Right renal cortex interstitium (tissue), 3 donors: ENCODE measurements at places on chromosomes 1 and 21. TPM values are rescaled to one million over a fixed set of nuclear protein-coding genes. Genes with fewer than 3 reads are reported as not detected.

BROX gene
- polyA plus RNA-seq = 45.2 TPM

PADI4 gene
- polyA plus RNA-seq = 0.89 TPM

KCNE2 gene
- 0.87 TPM for polyA plus RNA-seq

SLC5A3 gene
- 41.1 TPM for polyA plus RNA-seq

PDC gene
- polyA plus RNA-seq = not detected

RGS16 gene
- 1.4 TPM for polyA plus RNA-seq

SH2D1B gene
- 0.31 TPM for polyA plus RNA-seq

GRCh38 chr1:150650193-150650592 lies 20.8 kb upstream of the ENSA start:
- no peak for DNase-seq

DNA sequence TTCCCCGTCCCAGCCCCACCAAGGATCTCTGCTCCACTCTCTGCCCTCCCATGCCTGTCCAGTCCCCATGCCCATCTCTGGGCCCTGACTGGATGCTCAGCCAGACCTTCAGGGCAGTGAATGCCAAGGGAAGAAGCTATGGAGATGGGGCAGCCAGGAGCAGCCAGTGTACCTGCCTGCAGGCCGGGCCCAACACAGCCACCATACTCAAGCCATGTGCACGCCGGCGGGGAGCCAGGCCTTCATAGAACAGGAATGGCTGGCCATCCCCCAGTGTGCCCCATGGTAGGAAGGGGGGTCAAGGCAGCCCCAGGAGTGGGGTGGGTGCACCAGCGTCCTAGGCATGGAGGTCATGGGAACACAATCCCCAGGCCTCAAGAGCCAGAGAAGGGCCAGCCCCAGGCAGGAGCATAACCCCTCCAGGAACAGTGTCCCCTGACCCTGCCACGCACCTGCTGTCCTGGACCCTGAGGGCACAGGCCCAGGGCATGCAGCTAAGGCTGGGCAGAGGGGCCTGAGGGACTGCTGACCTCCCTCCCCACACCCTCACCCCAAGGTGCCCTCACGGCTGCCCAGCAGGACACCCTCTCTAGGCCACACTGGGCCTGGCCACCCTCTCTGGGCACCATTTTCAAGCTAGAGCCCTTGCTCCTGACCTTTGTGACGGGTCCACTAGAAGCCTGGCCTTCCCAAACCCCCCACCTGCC lies 20.3 kb upstream of the ARF1 start:
- no peak for DNase-seq

DNA sequence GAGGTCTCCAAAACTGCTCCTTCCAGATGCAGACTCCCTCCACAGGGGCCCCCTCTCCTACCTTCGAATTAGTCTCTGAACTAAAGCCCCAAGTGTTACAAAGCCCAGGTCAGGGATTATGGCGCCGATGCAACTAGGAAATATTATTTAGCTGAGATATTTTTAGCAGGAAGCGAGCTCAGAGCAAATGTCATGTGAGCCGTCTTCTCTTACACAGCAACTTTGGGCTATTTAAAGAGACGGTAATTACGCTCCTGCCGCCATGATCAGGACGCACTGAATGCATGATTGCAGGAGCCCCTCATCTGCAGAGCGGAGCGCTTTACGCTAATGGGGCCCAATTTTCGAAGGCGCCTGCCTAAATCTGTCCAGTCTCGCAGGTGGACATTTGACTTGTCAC lies 55.3 kb upstream of the TARDBP start:
- no peak for DNase-seq

- DNase-seq = no peak
These were observed 75.4 kb downstream of the AHCTF1 start for GRCh38 chr1:246856371-246856770.
